Stimulated activated memory B cell treated with anti-CD40 and anti-IgM and Interleukin-4, amounts not matched to agents 10 μg/mL and 1 μg/mL and 100 μg/mL, for 72 hours (primary cell): ENCODE measurements at places on chromosomes 3 and 15.
A peak's percentile ranks its signal among the peaks of the same experiment; 100 is the strongest.

- no peak overlapping the region for H3K4me3 ChIP-seq
- H3K36me3 ChIP-seq: no peaks in the 10 kb centered on the region
- H3K4me1 ChIP-seq: no peaks in the 10 kb centered on the region
- no peaks in the 10 kb centered on the region for H3K27me3 ChIP-seq
Observed at GRCh38 chr3:109050591-109051167, 67.3 kb downstream of the MORC1 start.

GRCh38 chr15:36468746-36469145, 110.7 kb upstream of the CDIN1 start:
- no peaks in the 10 kb centered on the region for H3K4me1 ChIP-seq
- H3K36me3 ChIP-seq: no peaks in the 10 kb centered on the region
- no peak for ATAC-seq
- no peak overlapping the region for H3K4me3 ChIP-seq

- H3K36me3 ChIP-seq: no peaks in the 10 kb centered on the region
- H3K4me1 ChIP-seq: no peaks in the 10 kb centered on the region
- H3K27me3 ChIP-seq: no peaks in the 10 kb centered on the region
- no peak overlapping the region for H3K27ac ChIP-seq
Observed at GRCh38 chr3:29538610-29538958, 257.7 kb downstream of the RBMS3 start.

GRCh38 chr3:1616744-1617143, 481.9 kb upstream of the CNTN4 start:
- no peak for ATAC-seq
- H3K27ac ChIP-seq: no peak overlapping the region
- no peaks in the 10 kb centered on the region for H3K36me3 ChIP-seq
- no peak overlapping the region for H3K4me3 ChIP-seq
- H3K4me1 ChIP-seq: no peaks in the 10 kb centered on the region
- no peaks in the 10 kb centered on the region for H3K27me3 ChIP-seq

GRCh38 chr3:72086042-72086742, 301.2 kb upstream of the PROK2 start:
- peaks cover 45% of the 10 kb centered on the region for H3K27me3 ChIP-seq
- H3K4me3 ChIP-seq: no peak overlapping the region
- H3K27ac ChIP-seq: no peak overlapping the region
- peaks cover 33% of the 10 kb centered on the region for H3K4me1 ChIP-seq
- no peaks in the 10 kb centered on the region for H3K36me3 ChIP-seq

GRCh38 chr3:56113231-56113630, 355.0 kb downstream of the ERC2 start:
- no peak overlapping the region for H3K27ac ChIP-seq
- no peaks in the 10 kb centered on the region for H3K4me1 ChIP-seq
- no peaks in the 10 kb centered on the region for H3K27me3 ChIP-seq
- ATAC-seq: no peak

DNA sequence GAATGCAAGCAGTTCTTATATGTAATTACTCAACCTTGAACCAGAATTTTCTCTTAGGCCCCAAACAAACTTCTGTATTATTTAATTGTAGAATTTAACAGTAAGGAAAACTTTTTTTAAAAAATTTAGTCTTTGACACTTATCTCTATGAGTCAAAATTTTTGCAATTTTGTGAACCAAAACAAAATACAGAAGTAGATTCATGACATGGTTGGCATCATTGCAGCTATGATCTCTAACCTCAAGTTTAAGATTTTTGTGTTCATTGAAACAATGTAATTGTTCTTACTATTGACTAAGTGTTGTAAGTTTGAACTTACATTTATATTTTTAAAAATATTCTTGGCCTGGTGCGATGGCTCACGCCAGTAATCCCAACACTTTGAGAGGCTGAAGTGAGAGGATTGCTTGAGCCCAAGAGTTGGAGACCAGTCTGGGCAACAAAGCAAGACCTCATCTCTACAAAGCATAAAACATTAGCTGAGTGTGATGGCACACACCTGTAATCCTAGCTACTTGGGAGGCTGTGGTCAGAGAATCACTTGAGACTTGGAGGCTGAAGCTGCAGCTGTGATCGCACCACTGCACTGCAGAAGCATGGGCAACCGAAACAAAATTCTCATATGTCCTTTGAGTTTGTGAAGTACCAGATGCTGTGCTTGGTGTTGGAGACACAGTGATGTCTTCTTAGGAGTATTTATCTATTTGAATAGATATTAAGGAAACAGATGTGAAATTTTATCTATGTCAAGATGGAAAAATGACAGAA, 39.7 kb downstream of the STT3B start:
- peaks cover 55% of the 10 kb centered on the region for H3K4me1 ChIP-seq
- H3K27me3 ChIP-seq: no peaks in the 10 kb centered on the region
- H3K4me3 ChIP-seq: no peak overlapping the region
- no peak for ATAC-seq
- peaks cover 7% of the 10 kb centered on the region for H3K36me3 ChIP-seq
- no peak overlapping the region for H3K27ac ChIP-seq

- H3K4me3 ChIP-seq: no peak overlapping the region
- no peak for ATAC-seq
- H3K27ac ChIP-seq: no peak overlapping the region
- peaks cover 63% of the 10 kb centered on the region for H3K36me3 ChIP-seq
- H3K4me1 ChIP-seq: no peaks in the 10 kb centered on the region
- no peaks in the 10 kb centered on the region for H3K27me3 ChIP-seq
Observed at GRCh38 chr3:127714125-127714571, 41.4 kb downstream of the ABTB1 start.

DNA sequence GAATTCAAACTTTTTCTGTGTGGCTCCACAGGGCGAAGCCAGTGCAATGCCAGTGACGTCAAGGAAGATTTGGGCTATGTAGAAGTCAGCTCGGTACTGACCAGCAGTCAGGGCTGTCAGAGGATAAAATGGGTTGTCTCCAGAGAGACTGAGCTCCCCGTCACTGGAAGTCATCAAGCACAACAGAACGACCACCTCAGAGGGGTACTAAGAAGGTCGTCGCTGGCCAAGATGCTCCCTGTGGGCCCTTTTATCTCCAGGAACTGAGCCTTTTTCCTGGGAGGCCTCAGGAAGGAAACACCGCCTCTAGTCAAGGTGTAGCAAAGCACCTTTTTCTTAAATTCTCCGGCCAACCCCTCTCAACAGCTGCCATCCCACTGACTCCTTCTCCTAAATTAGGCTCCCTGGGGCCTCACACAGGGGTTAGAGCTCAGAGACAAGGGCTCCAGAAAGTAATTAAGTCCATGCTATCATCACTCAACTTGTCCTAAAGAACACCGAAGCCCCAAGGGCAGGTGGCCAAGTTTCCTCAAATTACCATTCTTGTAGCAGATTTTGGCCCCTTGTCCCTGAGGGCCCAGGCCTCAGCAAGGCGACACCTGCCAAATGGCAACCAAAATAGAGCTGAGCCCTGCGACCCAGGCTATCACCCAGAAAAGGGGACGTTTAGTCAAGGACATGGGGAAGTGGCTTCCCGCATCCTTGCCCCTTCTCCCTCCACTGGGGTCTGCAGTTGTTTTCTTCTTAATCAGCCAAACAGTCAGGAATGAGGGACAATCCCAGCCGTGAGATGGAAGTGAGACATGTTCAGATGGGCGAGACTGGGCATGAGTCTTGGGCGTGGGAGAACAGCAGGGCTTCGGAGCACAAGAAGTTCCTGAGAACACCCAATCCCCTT, 48.0 kb downstream of the SSUH2 start:
- no peak for ATAC-seq
- H3K27ac ChIP-seq: no peak overlapping the region
- no peaks in the 10 kb centered on the region for H3K36me3 ChIP-seq
- H3K4me1 ChIP-seq: no peaks in the 10 kb centered on the region
- no peak overlapping the region for H3K4me3 ChIP-seq
- H3K27me3 ChIP-seq: peaks cover 12% of the 10 kb centered on the region

- ATAC-seq: peak; percentile 83
- H3K27me3 ChIP-seq: peaks cover 9% of the 10 kb centered on the region
- H3K4me3 ChIP-seq: peak overlapping the region; percentile 15
- peak overlapping the region; percentile 29 for H3K27ac ChIP-seq
Observed at GRCh38 chr15:51335538-51336410, 2.6 kb downstream of the CYP19A1 start.

- peaks cover 41% of the 10 kb centered on the region for H3K27me3 ChIP-seq
- H3K4me3 ChIP-seq: no peak overlapping the region
- no peak for ATAC-seq
Observed at GRCh38 chr15:101358895-101359294, 63.8 kb upstream of the SNRPA1 start.

GRCh38 chr3:43922374-43922773, 231.6 kb downstream of the ABHD5 start:
- no peak for ATAC-seq
- H3K27me3 ChIP-seq: peaks cover 63% of the 10 kb centered on the region
- H3K4me1 ChIP-seq: peaks cover 11% of the 10 kb centered on the region
- no peak overlapping the region for H3K27ac ChIP-seq

DNA sequence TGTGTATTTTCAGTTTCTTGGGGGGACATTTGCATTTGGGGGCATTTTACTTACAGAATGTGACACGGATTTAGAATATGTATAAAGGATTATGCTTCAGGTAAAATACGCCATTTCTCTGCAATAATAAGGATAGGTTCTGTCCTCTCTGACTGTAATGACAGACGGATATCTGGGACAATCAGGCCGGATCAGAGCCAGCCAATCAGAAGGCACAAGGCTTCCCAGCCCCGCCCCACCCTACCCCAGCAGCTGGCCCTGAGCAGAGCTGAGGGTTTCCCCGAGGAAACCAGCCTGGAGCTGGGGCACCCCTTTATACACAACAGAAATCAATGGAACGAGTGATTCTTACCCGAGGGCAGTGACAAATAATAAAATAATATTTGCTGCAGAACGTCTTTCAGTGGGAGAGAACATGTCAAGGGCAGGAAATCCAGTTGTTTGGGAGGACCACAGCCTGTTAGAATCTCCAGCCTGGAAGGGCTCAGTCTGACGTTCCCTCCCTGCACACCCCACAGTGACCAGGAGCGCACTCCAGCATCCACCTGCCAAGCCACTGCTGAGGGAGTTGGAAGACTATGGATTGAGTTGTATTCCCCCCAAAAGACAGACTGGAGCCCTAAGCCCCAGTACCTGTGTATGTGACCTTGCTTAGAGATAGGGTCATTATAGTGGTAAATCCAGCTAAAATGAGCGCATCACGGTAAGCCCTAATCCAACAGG, 30.3 kb upstream of the SEC13 start:
- H3K27me3 ChIP-seq: no peaks in the 10 kb centered on the region
- ATAC-seq: no peak
- H3K4me1 ChIP-seq: peaks cover 39% of the 10 kb centered on the region
- no peak overlapping the region for H3K4me3 ChIP-seq

DNA sequence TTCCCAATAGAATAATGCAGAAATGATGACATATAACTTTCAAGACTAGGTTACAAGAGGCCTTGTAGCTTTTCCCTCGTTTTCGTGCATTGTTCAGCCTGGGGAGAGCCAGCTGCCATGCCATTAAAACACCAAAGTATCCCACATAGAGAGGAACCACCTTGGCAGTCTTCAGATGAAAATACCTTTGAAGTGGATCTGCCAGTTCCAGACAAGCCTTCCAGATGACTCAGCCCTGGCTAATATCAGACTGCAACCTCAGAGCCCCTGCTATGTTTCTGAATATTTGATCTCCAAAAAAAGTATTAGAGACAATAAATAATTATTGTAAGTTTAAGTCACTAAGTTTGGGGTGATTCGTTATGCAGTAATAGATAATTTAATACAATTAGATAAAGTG, 294.3 kb upstream of the GBE1 start:
- no peaks in the 10 kb centered on the region for H3K4me1 ChIP-seq
- H3K36me3 ChIP-seq: no peaks in the 10 kb centered on the region
- H3K27me3 ChIP-seq: no peaks in the 10 kb centered on the region
- H3K27ac ChIP-seq: no peak overlapping the region
- no peak for ATAC-seq

GRCh38 chr3:57068437-57069089, 8.1 kb downstream of the SPATA12 start:
- H3K4me1 ChIP-seq: peaks cover 15% of the 10 kb centered on the region
- peak; percentile 100 for ATAC-seq
- H3K27me3 ChIP-seq: peaks cover 53% of the 10 kb centered on the region

DNA sequence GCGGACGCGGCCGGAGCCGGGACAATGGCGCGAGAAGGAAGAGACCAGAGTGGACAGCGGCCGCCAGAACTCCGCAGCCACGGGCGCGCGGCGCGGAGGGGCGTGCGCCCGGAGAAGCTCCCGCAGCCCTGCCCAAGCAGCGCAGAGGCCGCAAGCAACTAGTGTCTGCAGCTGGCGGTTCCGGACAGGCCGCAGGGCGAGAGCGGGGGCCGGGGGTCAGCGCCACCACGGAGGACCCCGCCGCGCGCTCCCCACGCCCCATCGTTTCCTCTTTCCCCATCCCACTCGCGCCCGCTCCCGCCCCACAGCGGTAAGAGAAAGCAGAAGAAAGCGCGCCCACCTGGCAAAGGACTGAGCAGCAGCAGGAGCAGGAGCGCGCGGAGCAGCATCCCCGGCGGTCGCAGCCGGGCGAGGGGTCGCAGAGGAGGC, 440 bp downstream of the PRTG start:
- H3K27ac ChIP-seq: no peak overlapping the region
- H3K4me1 ChIP-seq: peaks cover 5% of the 10 kb centered on the region
- H3K4me3 ChIP-seq: peak overlapping the region; percentile 77
- H3K36me3 ChIP-seq: no peaks in the 10 kb centered on the region
- H3K27me3 ChIP-seq: peaks cover 20% of the 10 kb centered on the region
- peak; percentile 20 for ATAC-seq

DNA sequence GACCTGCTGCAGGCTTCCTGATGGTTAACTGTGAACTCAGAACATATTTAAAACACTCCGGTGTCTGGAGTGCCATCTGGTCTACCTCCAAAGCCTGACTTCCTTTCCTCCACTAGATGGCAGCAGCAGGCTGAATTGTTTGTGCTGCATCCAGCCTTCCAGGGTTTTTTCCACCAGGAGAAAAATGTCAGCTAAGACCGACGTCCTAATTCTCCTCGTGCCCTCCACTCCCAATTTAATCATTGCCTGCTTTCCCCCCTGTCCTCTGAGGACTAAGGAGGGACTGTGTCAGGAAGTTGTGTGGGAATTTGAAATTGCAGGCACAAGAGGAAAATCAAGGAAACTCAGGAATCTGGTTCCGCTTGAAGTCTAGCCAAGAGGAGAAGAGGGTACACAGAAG, 165.2 kb upstream of the UMPS start:
- H3K36me3 ChIP-seq: no peaks in the 10 kb centered on the region
- peaks cover 16% of the 10 kb centered on the region for H3K4me1 ChIP-seq
- H3K4me3 ChIP-seq: no peak overlapping the region
- H3K27me3 ChIP-seq: peaks cover 20% of the 10 kb centered on the region

DNA sequence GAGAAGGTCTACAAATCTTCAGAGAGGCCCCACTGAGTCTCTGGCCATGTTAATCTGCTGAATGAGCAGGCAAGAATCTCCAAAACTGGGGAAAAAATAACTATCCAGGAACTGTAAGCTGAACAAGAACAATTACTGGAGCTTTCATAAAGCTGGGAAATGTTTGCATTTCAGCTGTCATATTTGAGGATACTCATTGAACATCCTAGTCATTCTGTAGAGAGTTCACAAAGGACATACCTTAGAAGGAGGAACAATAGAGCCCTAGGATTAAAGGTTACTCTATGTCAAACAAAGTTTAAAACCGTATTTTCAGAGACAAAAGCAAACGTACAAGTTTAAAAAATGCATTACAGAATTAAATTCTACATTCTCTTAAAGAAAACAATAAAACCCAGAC, 257.5 kb downstream of the SCAPER start:
- no peaks in the 10 kb centered on the region for H3K4me1 ChIP-seq
- no peaks in the 10 kb centered on the region for H3K27me3 ChIP-seq
- H3K36me3 ChIP-seq: peaks cover 69% of the 10 kb centered on the region
- H3K27ac ChIP-seq: no peak overlapping the region

- peaks cover 11% of the 10 kb centered on the region for H3K36me3 ChIP-seq
- peak overlapping the region; percentile 86 for H3K4me3 ChIP-seq
- peaks cover 24% of the 10 kb centered on the region for H3K27me3 ChIP-seq
- peaks cover 42% of the 10 kb centered on the region for H3K4me1 ChIP-seq
- no peak for ATAC-seq
- peak overlapping the region; percentile 92 for H3K27ac ChIP-seq
Observed at GRCh38 chr3:197296545-197296944, 1.9 kb downstream of the DLG1 start.
